Pancreas (tissue), 10 donors: ENCODE measurements at places on chromosomes 2 and 18. TPM values are rescaled to one million over a fixed set of nuclear protein-coding genes. Genes with fewer than 3 reads are reported as not detected.

DNA sequence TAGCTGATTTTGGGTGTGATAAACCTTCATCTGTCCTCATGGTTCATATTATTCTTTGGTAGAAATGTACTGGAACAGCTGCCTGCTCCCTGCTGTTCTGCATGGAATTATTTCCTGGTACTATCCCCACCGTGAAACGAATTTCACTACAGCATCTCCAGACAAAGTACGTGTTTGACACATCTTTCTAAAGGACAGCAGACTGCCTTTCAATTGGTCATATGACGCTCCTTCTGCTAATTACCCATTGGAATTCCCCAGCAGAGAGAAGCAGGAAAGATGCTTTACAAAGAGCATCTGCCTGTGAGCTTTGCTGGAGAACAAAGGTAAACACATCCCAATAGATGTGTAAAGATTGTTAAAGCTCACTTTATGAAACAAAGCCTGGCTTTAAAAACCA lies 4.4 kb upstream of the RFX8 start:
- DNase-seq = no peak

LAMA1 gene
- polyA plus RNA-seq = 0.49 TPM

CTAGE1 gene
- not detected for polyA plus RNA-seq

NEU2 gene
- not detected for polyA plus RNA-seq

- DNase-seq = no peak
Measured at GRCh38 chr2:19568809-19569208, 210.4 kb upstream of the OSR1 start.

- DNase-seq = no peak
Measured at GRCh38 chr2:181264001-181264400, 193.2 kb upstream of the ITGA4 start.
